SJSA1 (cell line): ENCODE measurements at places on chromosomes 12 and 14. TPM values are rescaled to one million over a fixed set of nuclear protein-coding genes. Genes with fewer than 3 reads are reported as not detected.
A peak's percentile ranks its signal among the peaks of the same experiment; 100 is the strongest.

The KNTC1 gene
- total RNA-seq, result 60.2 and 94.3 TPM in 2 replicates

The VCPKMT gene
- total RNA-seq, result 12.0 and 13.4 TPM in 2 replicates

The EML5 gene
- 0.03 TPM in 1 of 2 replicates, not detected in the other for total RNA-seq

The AGAP2 gene
- total RNA-seq, result 0.78 and 0.89 TPM in 2 replicates

The DAO gene
- total RNA-seq, result not detected in 2 replicates

The SCFD1 gene
- total RNA-seq, result 69.6 and 94.2 TPM in 2 replicates

DNA sequence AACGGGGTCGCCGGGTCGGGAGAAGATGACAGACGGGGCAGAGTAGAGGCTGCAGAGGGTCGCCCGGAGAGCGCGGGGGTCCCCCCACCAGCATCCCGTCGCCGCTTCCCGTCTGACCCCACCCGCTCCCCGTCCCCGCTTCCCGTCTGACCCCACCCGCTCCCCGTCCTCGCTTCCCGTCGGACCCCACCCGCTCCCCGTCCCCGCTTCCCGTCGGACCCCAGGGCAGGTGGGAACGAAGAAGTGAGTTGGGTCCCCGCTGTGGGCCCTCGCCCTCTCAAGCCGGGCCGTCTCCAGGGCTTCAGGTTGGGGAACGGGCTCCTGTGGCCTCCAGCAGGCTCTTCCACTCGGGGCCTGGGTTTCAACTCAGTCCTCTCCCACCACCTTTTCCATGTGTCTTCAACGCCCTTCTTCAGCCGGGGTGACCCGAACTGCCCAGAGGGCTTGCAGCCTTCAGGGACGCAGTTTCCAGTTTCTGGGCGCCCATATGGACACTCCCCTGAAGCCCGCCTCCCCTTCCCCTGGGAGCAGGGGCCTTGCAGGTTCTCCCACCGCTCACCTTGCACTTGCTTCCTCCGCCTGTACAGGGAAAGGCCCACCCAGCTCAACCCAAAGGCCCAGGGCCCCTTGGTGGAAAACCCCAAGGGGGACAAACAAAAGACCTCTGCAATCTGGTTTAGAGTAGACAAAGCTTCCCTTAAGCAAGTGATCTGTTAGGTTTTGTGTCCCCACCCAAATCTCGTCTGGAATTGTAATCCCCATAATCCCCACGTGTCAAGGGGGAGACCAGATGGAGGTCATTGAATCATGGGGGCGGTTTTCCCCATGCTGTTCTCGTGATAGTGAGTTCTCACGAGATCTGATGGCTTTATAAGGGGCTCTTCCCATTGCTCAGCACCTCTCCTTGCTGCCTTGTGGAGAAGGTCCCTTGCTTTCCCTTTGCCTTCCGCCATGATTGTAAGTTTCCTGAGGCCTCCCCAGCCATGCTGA lies 66.5 kb downstream of the TNFAIP2 start:
- H3K36me3 ChIP-seq, result no peaks in the 10 kb centered on the region
- H3K4me3 ChIP-seq, result no peak overlapping the region
- H3K4me1 ChIP-seq, result no peaks in the 10 kb centered on the region
- H3K27ac ChIP-seq, result no peak overlapping the region
- H3K27me3 ChIP-seq, result no peaks in the 10 kb centered on the region

DNA sequence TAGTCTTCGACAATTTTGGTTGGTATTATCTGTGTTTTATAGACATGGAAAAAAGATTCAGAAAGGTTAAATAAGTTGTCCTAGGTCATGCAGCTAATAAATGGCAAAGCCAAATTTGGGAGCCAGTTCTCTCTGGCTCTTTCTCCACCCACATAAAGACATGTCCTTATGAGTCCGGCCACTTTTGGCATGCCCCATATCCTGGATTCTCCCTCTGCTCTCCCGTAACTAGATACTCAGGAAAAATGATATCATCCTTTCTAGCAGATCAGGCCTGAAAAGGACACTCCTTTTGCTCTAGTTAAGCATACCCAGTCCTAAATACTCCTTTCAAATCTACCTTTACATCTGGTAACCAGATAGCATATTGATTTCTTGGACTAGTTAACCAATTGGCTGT lies 64.4 kb downstream of the TTLL5 start:
- peaks cover 2% of the 10 kb centered on the region; the same call in 1 of the 2 replicates for H3K36me3 ChIP-seq
- H3K4me1 ChIP-seq, result no peaks in the 10 kb centered on the region
- no peak for DNase-seq
- no peaks in the 10 kb centered on the region for H3K27me3 ChIP-seq
- no peak overlapping the region for H3K27ac ChIP-seq

DNA sequence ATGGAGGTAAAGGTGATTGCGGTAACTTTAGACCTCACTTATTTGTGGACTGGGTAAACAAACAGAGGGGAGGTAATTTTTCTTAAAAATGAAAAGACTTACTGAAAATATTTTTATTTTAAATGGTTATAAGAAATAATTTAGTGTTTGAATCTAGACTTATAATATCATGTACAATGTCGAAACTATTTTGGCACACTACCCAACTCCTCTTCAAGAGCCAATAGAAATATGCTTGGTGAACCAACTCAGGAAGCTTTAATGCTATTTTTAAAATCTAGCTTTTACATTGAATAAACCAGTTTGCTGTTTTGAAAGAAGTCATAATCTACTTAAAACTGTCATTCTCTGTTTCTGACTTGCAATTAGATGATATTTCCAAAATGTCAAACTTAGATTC lies 175.8 kb upstream of the NPAS3 start:
- no peak overlapping the region for H3K27ac ChIP-seq
- H3K36me3 ChIP-seq, result no peaks in the 10 kb centered on the region
- DNase-seq, result no peak
- H3K4me3 ChIP-seq, result no peak overlapping the region

GRCh38 chr12:116257215-116257614 lies 20.3 kb downstream of the MED13L start:
- peaks cover 20% of the 10 kb centered on the region for H3K4me1 ChIP-seq
- no peaks in the 10 kb centered on the region for H3K27me3 ChIP-seq
- H3K36me3 ChIP-seq, result no peaks in the 10 kb centered on the region
- DNase-seq, result no peak
- H3K27ac ChIP-seq, result no peak overlapping the region

DNA sequence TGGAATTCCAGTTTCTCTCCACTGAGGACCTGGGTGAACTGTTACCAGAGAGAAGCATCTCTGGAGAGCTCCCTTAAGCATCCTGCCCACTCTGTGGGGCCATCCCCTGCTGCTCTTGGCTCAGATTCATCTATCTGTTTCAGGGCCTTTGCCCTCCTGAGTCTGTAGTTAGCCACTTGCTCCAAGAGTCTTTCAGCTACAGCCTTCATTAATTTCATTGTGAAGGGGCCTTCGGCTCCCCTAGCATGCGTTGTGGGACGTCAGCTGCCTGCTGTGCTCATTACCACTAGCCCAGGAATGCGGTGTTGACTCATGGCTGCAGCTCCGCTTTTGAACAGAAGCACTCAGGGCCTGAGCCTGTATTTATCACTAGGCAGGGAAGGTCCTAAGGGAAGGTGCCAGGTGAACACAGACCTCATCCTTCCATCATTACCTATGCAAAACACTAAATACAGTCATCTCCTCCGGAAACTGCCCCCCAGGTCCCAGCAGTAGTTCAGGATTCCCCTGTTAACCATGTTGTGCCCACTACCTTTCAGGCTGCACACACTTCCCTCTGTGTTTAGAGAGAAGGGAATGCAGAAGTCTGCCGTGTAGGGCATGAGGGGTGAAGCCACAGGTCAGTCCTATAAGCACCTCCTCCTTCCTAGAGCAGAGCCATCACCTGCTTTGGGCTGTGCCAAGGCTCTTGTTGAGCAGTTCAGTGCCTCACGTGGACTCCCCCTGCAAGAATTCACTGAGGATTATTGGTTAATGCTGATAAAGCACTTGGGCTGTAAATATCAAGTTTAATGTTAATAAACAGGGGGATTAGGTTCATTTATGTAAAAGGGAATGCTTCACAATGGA lies 191.4 kb downstream of the CACNA1C start:
- DNase-seq, result peak; percentile 93
- no peaks in the 10 kb centered on the region for H3K36me3 ChIP-seq
- H3K27ac ChIP-seq, result peak overlapping the region; percentile 74
- peaks cover 59% of the 10 kb centered on the region for H3K4me1 ChIP-seq
- H3K27me3 ChIP-seq, result no peaks in the 10 kb centered on the region

GRCh38 chr14:101891471-101891870 lies 72.9 kb upstream of the DYNC1H1 start:
- H3K4me3 ChIP-seq, result no peak overlapping the region
- H3K27ac ChIP-seq, result no peak overlapping the region
- no peaks in the 10 kb centered on the region for H3K4me1 ChIP-seq
- H3K36me3 ChIP-seq, result peaks cover 57% of the 10 kb centered on the region

- no peaks in the 10 kb centered on the region for H3K4me1 ChIP-seq
- no peaks in the 10 kb centered on the region for H3K27me3 ChIP-seq
- no peaks in the 10 kb centered on the region for H3K36me3 ChIP-seq
- no peak overlapping the region for H3K27ac ChIP-seq
- no peak overlapping the region for H3K4me3 ChIP-seq
Measured at GRCh38 chr12:78359520-78359919, 505.1 kb upstream of the SYT1 start.

DNA sequence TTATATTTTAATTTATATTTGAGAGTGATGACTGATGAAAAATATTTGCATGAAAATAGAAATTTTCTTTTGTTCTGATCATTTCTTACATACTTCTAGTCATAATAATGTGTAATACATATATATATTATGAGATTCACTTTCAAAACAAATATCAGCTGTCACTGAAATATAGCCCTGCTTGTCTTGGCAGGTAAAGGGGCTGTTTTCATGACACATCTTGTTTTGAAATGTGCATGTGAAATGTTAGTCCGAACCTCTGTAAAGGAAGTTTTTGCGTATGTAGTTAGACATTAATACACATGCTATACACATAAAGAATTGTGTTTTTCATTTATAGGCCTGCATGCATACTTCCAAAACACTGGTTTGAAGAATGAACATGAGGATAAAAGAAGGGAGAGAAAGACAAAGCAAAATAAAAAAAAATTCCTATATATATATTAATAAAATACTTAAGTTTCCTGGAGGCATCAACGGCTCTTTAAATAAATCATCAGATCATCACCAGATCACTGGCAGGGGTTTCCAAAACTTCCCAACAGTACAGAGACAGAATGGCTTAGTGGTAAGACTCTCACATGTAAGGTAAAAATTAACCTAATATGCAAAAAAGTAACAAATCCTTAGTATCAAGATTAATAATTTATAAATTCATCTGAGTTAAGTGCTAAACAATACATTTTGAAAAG lies 60.1 kb downstream of the SEL1L start:
- no peaks in the 10 kb centered on the region for H3K4me1 ChIP-seq
- H3K27ac ChIP-seq, result no peak overlapping the region
- DNase-seq, result no peak
- no peak overlapping the region for H3K4me3 ChIP-seq
- H3K36me3 ChIP-seq, result peaks cover 19% of the 10 kb centered on the region
- H3K27me3 ChIP-seq, result no peaks in the 10 kb centered on the region
